ENCODE measurements at places on chromosomes 4 and X.

DNA sequence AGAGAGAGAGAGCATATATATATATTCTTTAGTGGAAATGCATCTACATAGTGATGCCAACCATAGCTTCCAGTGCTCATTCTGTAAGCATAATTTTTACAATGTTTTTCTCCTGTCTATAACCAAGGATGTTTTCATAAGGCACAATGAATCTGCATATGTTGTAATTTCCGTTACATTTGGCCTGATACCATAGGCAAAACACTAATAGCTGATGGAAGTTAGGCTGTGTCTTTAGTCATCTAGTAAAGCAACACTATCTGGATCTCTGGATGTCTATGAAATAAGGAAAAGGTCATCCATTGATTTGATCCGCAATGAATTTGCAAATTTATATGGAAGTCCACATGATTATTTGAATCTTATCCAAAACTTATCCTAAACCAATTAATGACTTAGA is 8.1 kb downstream of the PCDH7 start:
- DNase-seq: no peak

DNA sequence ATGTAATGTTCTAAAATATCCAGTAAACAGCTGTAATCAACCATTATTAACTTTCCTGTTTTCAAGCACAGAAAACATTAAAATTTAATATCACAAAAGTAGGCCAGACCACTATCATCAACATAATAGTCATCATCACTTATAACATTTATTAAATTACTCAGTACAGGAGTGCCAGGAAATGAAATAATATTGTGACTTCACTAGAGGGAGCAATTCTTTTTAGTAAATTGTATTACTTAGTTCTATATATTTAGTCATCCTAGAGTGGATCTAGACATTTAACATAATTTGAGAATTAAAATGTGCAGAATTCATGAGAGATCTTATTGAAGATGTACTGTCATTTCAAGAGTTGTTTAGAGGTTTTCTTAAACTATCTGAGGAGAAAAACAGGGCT is 33.6 kb downstream of the PITX2 start:
- no peak for DNase-seq

GRCh38 chrX:120302434-120302833 is 8.8 kb downstream of the TMEM255A start:
- no peak for DNase-seq

GRCh38 chrX:8447368-8447767 is 17.3 kb upstream of the VCX3B start:
- no peak for DNase-seq

- no peak for DNase-seq
These were observed 323.3 kb downstream of the ASMT start for GRCh38 chrX:1938190-1938589.

- DNase-seq: no peak
These were observed 15.8 kb downstream of the APLN start for GRCh38 chrX:129638917-129639316.

- no peak for DNase-seq
These were observed 53.9 kb upstream of the C4orf50 start for GRCh38 chr4:6071959-6072720.
